ENCODE measurements at places on chromosomes 5 and 9. TPM values are rescaled to one million over a fixed set of nuclear protein-coding genes. Genes with fewer than 3 reads are reported as not detected.
A peak's percentile ranks its signal among the peaks of the same experiment; 100 is the strongest.

DNA sequence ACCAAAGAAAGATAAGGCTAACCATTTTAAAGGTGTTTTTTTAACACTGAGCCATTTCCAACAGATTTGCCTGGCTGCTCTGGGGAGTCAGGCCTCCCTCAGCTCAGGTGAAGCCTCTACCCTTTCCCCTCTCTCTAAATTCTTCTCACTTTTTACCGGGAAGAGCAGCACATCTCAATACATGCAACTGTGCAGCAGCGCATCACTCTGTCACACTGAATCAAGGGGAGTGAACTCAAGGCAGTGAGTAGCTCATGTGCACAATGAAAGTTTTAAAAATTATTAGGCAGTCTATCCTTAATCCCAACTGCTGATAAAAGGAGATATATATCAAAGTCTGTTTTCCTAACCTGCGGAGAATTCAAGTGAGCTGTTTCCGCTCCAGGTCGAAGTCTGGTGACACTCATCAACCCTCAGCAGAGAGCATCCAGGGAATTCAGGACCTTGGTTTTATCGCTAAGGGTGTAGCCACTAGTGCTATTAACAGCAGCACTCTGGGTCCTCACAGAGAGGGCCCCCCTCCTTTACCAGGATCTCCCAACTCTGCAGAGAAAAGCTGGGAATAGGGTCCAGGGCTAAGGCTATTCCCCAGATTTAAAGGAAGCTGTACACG, 1.0 kb downstream of the CEMIP2 start:
- no peaks in the 10 kb centered on the region for H3K36me3 ChIP-seq
- peak overlapping the region; percentile 71 for H3K27ac ChIP-seq
- DNase-seq = no peak
- H3K27me3 ChIP-seq = no peaks in the 10 kb centered on the region

DNA sequence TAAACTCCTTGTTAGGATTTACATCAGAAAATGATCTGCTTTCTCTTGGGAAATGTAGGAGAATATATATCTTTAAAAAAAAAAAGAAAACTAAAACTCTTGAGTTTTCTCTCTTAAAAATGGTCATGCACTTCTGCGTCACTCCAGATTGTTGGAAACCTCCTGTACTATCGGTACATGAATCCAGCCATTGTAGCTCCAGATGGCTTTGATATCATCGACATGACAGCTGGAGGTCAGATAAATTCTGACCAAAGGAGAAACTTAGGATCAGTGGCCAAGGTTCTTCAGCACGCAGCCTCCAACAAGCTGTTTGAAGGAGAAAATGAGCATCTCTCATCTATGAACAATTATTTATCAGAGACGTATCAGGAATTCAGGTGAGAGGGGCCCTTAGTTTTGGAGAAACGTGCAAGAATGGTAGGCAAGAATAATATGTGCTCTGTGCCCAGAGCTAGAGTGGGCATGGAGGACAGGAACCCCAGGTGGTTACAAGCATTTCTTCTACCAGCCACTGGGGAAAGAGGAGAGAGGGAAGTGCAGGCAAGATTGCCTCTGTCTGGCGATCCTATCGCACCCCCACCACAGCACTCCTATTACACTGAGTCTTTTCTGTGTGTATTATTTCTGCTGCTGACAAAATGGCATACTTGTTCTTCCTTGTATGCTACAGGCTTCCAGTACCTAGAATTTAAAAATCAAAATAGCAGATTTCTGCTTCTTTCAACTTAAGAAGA, 41.4 kb upstream of the F2R start:
- no peaks in the 10 kb centered on the region for H3K27me3 ChIP-seq
- H3K36me3 ChIP-seq = no peaks in the 10 kb centered on the region
- no peak overlapping the region for H3K27ac ChIP-seq
- no peak for DNase-seq

DNA sequence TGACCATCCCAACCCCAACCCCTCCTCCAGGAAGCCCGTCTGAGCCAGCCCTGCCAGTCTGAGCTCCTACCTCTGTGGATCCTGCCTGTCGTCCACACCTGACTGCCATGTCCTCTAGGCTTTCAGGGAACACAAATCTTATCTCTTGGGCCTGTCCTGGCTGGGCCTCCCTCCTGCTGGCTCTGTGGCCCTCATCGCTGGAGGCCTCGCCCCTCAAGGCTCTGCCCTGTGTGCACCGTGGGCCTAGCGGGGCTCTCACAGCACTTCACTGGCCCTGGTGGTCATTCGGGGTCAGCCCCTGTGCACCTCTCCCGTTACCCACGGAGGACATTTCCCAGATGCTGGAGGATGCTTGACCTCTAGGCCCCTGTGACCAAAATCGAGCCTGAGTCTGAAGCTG, 133.3 kb downstream of the RXRA start:
- H3K4me1 ChIP-seq = no peaks in the 10 kb centered on the region
- no peak overlapping the region for H3K27ac ChIP-seq
- H3K36me3 ChIP-seq = no peaks in the 10 kb centered on the region

OGN gene
- total RNA-seq = 0.08 TPM

PCDHB13 gene
- 1.0 TPM for total RNA-seq

TMEM252 gene
- total RNA-seq = not detected

RGS7BP gene
- not detected for total RNA-seq

DNA sequence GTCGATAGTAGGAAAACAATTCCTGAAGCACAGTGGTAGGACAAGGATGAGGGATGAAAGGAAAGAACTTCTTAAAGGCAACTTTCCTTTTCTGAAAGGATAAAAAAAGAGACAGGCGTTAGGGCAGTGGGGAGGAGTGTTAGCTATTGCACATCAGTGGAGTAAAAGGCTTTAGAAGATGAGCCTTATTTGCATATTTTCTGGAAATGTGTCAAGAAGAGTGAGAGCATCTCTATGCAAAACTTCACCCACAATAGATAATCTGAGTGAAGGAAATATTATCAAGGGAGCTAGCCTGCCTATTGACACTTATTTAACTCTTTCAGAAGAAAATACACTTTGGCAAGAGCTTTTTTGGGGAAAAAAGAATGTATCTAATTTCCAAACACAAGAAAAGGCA, 151.6 kb downstream of the MACIR start:
- no peaks in the 10 kb centered on the region for H3K4me1 ChIP-seq
- no peak overlapping the region for H3K27ac ChIP-seq
- H3K27me3 ChIP-seq = no peaks in the 10 kb centered on the region
- no peak for DNase-seq
- H3K36me3 ChIP-seq = no peaks in the 10 kb centered on the region

SPDL1 gene
- 72.6 TPM for total RNA-seq

LRRC14B gene
- 0.82 TPM for total RNA-seq

KIF24 gene
- total RNA-seq = 7.2 TPM

GRCh38 chr5:151492729-151493128, 45.3 kb downstream of the SLC36A1 start:
- H3K27me3 ChIP-seq = no peaks in the 10 kb centered on the region
- DNase-seq = peak; percentile 32
- H3K27ac ChIP-seq = no peak overlapping the region
- H3K36me3 ChIP-seq = no peaks in the 10 kb centered on the region
- no peak overlapping the region for H3K4me3 ChIP-seq

ARL14EPL gene
- total RNA-seq = not detected

GRXCR2 gene
- not detected for total RNA-seq

DNA sequence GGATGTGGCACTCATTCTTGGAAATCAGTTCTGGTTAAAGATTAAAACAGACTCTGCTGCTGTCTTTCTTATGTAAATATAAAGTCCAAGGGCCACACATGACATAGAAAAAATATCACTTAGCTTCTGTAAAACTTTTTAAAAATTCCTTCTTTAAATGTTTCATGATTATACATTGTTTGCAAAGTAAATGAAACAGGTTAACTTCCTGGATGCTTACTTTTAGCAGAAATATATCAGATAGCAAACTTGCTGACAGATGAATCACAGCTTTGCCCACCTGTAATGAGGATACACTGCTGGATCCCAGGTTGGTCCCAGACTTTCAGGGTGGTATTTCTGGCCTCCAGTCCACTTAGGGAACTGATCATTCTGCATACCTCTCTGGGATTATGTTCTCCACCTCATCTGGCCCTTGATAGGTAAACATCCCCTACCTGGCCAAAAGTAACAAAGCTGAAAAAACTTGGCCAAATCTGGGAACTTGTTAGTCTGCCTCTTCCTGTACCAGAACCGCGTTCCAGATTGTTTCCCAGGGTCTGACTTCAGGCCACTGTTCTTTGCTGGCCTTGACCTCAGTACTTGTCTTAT, 340.5 kb downstream of the ADGRV1 start:
- no peaks in the 10 kb centered on the region for H3K4me1 ChIP-seq
- H3K27me3 ChIP-seq = no peaks in the 10 kb centered on the region
- H3K36me3 ChIP-seq = no peaks in the 10 kb centered on the region
- DNase-seq = no peak

GRCh38 chr5:150246835-150247234, 42.7 kb downstream of the CAMK2A start:
- H3K27me3 ChIP-seq = no peaks in the 10 kb centered on the region
- no peak for DNase-seq
- no peaks in the 10 kb centered on the region for H3K36me3 ChIP-seq

MCIDAS gene
- total RNA-seq = 2.9 TPM

- DNase-seq = no peak
- H3K36me3 ChIP-seq = peaks cover 3% of the 10 kb centered on the region
- peak overlapping the region; percentile 96 for H3K4me3 ChIP-seq
These were observed 725 bp upstream of the NIPBL start for GRCh38 chr5:36875790-36876298.

GRCh38 chr5:126365446-126366198, 57.6 kb upstream of the GRAMD2B start:
- H3K4me3 ChIP-seq = no peak overlapping the region
- peak overlapping the region; percentile 55 for H3K27ac ChIP-seq

DNA sequence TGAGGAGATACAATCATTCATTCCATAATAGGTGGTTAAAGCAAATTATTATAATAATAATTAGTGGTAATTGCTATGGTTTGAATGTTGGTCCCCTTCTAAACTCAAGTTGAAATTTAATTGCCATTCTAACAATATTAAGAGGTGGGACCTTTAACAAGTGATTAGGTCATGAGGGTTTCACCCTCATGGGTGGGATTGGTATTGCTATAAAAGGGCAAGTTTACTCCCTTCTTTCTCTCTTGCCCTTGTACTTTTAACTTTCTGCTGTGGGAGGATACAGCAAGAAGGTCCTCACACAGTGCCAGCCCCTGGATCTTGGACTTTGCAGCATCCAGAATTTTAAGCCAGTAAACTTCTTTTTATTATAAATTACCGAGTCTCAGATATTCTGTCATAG, 101.9 kb upstream of the PARP8 start:
- no peaks in the 10 kb centered on the region for H3K36me3 ChIP-seq
- no peak overlapping the region for H3K4me3 ChIP-seq
- H3K27me3 ChIP-seq = no peaks in the 10 kb centered on the region
- H3K4me1 ChIP-seq = peaks cover 8% of the 10 kb centered on the region
- no peak overlapping the region for H3K27ac ChIP-seq

EMB gene
- total RNA-seq = 65.9 TPM

GRCh38 chr5:77400645-77401044, 91.5 kb downstream of the WDR41 start:
- no peak overlapping the region for H3K4me3 ChIP-seq
- no peaks in the 10 kb centered on the region for H3K36me3 ChIP-seq

DNA sequence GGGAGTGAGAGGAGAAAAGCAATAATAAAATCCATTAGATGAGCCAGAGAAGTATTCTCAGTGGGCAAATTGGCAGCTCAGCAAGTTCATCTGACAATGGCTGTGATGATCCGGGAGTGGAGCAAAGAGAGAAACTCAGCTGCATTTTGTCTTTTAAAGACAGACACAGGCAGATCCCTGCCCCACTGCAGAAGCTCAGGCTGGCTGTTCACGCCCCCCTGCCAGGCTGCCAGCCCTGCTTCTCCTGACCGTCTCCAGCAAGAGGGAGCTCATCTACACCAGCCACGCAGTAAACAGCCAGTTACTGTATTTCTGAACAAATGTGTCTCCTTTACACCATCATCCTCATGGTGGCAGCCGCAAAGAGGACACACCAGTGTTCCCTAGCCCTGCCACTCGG, 114.3 kb upstream of the SARDH start:
- no peaks in the 10 kb centered on the region for H3K27me3 ChIP-seq
- no peak overlapping the region for H3K27ac ChIP-seq
- DNase-seq = no peak
- no peaks in the 10 kb centered on the region for H3K36me3 ChIP-seq
- no peaks in the 10 kb centered on the region for H3K4me1 ChIP-seq

DNA sequence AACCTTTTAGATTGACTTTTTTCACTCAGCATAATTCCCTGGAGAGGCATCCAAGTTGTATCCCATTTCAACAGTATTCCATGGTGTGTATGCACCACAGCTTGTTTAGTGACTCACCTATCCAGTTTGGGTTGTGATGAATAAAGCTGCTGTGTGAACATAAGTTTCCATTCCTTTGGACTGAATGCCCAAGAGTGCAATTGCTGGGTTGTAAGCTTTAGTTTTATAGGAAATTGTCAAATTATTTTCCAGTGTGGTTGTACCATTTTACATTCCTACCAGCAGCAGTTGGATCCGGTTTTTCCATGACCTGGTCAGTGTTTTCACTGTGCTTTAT, 60.9 kb upstream of the TMED7 start:
- H3K4me1 ChIP-seq = no peaks in the 10 kb centered on the region
- H3K27ac ChIP-seq = no peak overlapping the region
- no peak for DNase-seq
- 0 out of 2 replicates have a peak, but pooled peaks cover 2% of the 10 kb centered on the region for H3K27me3 ChIP-seq
- no peak overlapping the region for H3K4me3 ChIP-seq

- H3K36me3 ChIP-seq = no peaks in the 10 kb centered on the region
- H3K27ac ChIP-seq = no peak overlapping the region
- H3K27me3 ChIP-seq = no peaks in the 10 kb centered on the region
- H3K4me3 ChIP-seq = no peak overlapping the region
- no peak for DNase-seq
- H3K4me1 ChIP-seq = no peaks in the 10 kb centered on the region
These were observed 237.0 kb upstream of the GRAMD2B start for GRCh38 chr5:126186210-126186609.

- no peak overlapping the region for H3K4me3 ChIP-seq
- no peaks in the 10 kb centered on the region for H3K36me3 ChIP-seq
- H3K4me1 ChIP-seq = peaks cover 71% of the 10 kb centered on the region
- H3K27ac ChIP-seq = peak overlapping the region; percentile 93
- no peaks in the 10 kb centered on the region for H3K27me3 ChIP-seq
- no peak for DNase-seq
These were observed 69.1 kb downstream of the EPB41L4B start for GRCh38 chr9:109251776-109252106.

GRCh38 chr9:69667306-69667705, 4.9 kb downstream of the APBA1 start:
- no peak overlapping the region for H3K27ac ChIP-seq
- H3K27me3 ChIP-seq = peaks cover 5% of the 10 kb centered on the region
- DNase-seq = no peak
- H3K36me3 ChIP-seq = no peaks in the 10 kb centered on the region
- H3K4me1 ChIP-seq = no peaks in the 10 kb centered on the region
